KBM-7 (cell line): ENCODE measurements at places on chromosomes 3 and 15.

DNA sequence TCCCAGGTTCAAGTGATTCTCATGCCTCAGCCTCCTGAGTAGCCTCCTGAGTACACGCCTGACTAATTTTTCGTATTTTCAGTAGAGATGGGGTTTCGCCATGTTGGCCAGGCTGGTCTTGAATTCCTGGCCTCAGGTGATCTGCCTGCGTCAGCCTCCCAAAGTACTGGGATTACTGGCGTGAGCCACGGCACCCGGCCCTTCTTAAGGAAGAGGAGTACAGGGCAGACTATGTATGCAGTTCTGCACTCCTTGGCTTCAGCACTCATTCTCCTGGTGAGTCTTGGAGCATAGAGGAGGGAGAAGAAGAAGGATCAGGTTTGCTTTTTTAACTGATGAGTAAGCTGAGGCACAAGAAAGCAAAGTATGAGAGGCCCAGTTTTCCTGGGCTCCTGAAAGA, 99.8 kb upstream of the HACD2 start:
- no peak for DNase-seq

DNA sequence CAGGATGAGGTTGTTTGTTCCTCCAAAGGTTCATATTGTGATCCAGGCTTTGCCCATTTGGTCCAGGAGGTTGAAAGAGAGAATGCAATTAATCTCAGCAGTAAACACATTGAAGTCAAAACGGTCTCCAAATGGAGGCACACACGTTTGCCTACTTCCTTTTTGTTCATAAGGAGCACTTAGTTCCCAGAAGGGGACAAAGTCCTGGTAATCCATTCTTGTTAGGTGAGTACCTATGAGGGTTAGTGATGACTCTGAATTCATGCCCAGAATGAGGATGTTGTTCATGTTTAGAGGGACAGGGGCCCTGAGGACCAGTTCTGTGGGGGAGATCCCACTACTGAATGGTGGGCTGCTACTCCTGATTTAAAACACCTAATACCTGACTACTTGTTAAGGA, 177.7 kb downstream of the ALDH1A2 start:
- DNase-seq = no peak

DNA sequence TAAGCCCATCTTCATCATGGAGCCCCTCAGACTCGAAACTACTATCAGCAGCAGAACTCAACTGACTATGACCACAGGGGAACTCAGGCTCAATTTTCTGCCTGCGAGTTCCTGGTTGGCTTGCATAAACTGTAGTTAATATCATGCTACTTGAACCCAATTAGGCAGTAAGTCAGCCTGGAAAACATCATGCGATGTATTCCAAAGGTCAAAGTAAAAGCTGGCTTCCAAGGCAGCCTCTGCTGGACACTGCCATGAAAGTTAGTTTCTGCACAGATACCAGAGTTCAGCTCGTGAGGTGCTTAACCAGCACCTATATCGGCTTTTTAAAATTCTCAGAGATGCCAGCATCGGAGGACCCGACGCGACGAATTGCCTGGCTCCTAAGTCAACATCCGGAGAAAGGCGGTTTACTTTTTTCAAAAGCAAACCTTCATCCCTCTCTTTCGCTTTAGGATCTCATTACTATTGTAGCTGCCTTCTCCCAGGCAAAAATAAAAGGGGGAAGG, 3.8 kb downstream of the ANP32A start:
- no peak for DNase-seq

- DNase-seq = no peak
Observed at GRCh38 chr3:18526667-18527066, 101.5 kb upstream of the SATB1 start.

GRCh38 chr3:127287840-127288239, at the start of gene PRR20G:
TSS of gene PRR20G (minus strand) at chr3:127288046. CDS start at chr3:127287365, 681 bp downstream.
- DNase-seq = no peak

DNA sequence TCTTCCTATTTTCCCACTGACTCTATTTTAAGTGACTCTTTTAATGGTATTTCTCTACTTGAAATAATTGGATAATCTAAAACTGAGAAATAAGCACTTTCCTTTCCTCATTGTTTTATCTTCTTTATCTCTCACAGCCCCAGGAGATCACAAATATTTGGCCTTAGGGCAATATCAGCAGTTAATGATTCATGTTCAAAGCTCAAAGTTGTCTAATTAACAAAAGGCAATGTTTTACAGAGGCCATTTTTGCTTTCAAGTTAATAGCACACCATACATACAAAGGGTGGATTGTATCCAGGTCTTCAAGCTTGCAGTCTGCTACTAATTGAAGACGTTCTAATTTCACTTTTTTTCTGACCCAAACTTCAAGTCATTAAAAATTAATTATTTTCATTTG, 120.1 kb downstream of the LRRN1 start:
- DNase-seq = no peak

- DNase-seq = no peak
Observed at GRCh38 chr3:111577113-111577512, 18.0 kb downstream of the ZBED2 start.

GRCh38 chr3:196867155-196867506, 589 bp upstream of the SENP5 start:
- DNase-seq = no peak

- DNase-seq = no peak
Observed at GRCh38 chr3:32405155-32405554, 13.5 kb downstream of the CMTM7 start.

- DNase-seq = no peak
Observed at GRCh38 chr3:65548848-65549625, 489.7 kb downstream of the MAGI1 start.
